ENCODE measurements at places on chromosomes 5 and 9. TPM values are rescaled to one million over a fixed set of nuclear protein-coding genes. Genes with fewer than 3 reads are reported as not detected.

DNA sequence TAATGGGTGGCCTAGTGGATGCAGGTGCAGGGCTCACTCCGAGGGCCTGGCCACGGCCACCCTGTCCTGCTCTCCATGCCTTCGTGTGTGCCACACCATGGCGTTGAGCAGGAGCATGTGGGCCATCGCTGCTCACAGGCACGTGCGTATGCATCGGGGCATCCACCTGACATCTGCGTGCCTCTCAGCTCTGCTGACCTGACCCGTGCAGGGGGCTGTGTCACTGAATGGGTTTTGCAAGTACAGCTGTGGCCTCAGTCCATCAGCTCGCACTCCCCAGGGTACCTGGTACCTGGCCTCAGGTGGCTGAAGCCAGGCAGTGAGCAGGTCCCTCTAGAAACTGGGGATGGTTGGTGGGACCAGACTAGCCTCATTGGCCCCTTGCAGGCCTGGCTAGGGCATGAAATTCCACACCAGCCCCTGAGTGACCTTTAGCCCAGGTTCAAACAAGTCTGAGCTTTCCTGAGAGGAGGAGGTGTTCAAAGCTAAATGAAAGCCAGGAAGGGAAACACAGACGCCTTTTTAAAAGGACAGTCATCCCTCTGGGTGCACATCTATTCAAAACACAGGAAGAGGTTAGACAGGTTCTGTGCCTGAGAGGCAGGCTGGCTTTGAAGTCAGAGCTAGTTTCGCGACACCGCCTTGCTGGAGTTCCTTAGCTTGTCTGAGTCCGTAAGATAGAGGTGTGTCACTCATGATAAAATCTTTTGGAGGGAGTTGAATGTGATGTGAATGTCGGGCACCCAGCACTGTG lies 74.0 kb downstream of the MACROH2A1 start:
- no peak for DNase-seq

DNA sequence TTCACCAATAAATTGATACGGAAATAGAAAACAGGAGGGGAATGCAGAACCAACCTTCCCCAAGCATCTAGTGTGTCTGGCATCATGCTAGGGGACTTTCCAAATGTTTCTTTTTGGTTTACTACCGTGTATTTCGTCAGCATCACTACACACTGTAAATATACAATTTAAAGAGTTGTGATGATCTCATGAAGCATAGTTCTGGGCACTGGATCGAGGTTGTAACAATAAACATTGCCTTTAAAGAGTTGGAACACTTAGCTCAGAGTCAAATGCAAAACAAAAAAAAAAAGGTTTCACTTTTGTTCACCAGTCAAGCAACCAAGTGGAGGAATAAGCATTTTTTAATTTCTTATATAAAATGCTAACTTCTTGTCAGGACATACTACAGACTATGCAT lies 2.9 kb upstream of the SCAI start:
- no peak for DNase-seq

- DNase-seq: no peak
These were observed 107.4 kb downstream of the LHFPL2 start for GRCh38 chr5:78541086-78541654.

DNA sequence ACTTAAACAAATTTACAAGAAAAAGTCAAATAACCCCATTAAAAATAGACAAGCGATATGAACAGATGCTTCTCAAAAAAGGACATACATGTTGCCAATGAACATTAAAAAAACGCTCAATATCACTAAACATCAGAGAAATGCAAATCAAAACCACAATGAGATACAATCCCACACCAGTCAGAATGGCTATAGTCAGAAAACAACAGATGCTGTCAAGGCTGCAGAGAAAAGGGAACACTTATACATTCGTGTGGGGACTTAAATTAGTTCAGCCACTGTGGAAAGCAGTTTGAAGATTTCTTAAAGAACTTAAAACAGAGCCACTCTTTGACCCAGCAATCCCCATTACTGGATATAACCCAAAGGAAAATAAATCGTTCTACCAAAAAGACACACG lies 10.8 kb downstream of the OR13F1 start:
- no peak for DNase-seq

DNA sequence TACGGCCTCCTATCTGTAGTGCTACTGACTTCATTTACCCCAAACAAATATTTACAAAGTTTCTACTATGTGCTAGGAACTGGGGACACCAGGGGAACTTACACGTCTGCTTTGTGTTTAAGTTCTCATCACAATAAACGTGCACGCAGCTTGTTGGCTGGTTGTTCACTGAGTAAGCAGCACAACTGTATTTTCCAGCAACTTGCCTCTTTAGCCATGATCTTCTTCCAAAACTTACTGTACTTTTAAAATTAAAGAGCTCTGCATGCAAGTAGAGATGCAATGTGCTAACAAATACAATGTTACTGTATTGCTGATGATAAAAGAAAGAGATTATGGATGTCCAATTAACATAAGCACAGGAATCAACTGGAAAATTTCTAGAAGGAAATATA lies 62.8 kb downstream of the RAPGEF1 start:
- DNase-seq: no peak

DNA sequence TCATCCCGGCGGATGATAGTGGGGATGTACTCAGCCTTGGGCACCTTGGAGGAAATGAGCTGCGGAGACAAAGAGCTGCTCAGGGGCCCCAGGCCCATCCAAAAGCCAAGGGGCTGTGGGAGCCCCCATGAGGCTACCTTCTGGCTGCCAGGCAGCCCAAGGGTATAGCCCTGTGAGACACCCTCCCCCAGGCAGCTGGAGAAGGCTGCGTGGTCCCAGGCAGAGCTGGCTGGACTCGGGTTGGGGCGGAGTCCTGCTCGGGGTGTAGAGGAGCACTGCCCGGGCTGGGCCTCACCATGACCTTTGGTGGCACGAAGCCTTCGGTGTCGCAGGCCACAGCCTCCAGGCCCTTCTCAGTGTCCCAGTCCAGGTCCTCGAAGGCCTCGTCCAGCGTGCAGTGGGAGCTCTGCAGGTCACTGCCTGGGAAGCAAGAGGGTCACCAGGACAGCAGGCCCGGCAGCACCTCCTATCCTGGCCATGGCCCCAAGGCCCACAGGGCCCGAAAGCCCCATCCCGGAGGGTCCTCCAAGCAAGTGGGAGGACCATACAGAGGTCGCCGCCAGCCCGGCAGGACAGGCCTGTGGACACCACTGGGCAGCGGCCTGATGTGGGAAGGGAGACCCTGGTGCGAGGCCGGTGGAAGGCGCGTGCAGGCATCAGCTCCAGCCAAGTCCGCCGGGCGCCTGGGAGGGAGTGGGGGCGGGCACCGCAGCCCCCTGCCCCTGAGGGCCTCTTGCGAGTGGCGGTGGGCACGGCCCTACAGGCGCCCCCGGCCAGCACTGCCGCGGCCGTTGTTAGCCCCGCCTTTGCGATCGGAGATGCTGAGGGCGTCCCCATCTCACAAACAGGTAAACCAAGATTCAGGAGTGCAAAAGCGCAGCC lies 6.1 kb downstream of the NSMF start:
- DNase-seq: no peak

DNA sequence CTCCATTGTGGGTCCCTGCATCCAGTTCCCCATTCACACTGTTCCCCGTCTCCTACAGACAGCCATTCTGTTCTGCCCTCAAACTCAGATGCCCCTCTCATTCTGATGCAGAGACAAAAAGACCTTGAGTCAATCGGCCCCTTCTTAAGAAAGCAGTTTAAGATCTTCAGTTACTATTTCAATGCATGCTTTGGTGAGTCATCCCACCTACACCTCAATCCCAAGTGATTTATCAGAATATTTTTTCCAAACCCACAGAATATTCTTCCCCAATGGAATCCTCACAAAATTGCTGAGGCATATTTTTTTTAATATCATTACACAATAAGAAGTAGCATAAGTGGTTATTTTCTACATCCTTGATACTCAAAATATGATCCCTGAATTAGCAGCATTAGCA lies 92.4 kb upstream of the SLC1A1 start:
- DNase-seq: no peak

DNA sequence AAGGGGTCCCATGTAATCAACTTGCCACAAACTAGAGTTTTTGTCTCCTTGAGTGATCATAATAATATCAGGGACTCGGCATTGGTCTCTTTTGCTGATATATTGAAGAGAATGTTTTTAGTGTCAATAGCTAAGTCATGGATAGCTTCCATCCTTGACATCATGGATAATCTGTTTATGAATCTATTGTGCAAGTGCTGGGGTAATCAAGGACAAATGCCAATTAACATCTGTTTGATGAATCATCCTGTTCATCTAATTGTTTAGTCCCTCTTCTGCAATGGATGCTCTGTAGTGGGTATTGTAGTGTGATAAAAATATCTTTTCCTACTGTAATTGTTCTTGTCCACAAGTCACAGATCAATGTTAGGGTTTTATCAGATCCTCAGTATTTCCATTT lies 607.5 kb upstream of the SEMA6A start:
- no peak for DNase-seq

The HTR1A gene
- polyA plus RNA-seq: not detected

DNA sequence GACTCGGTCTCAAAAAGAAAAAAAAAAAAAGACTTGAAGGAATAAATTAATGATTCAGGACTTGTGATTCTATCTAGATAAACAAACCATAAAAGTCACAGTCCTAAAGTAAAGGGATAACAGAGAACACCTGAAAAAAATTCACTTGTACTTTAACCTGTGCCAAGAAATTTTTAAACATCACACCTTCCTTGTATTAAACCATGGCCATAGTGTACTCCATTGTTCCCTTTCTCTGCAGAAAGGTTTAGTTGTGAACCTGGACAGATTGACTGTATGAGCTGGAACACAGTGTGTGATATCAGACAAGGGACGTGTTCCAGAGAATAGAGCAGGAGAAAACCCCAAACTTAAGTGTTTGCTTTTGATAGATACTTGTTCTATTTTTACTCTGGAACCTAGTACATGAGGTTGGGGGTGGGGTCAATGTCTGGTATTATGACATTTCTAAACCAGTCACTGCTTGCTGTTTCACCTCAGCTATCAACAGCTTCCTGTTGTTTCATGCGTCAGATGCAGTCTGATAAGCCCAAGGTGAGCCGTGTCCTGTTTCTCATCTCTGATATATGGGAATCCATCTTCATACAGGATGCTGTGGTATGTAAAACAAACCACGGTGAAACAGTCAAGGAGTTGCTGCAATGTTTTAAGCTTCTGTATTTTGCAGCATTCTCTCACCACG lies 62.5 kb upstream of the ITGA1 start:
- DNase-seq: no peak

DNA sequence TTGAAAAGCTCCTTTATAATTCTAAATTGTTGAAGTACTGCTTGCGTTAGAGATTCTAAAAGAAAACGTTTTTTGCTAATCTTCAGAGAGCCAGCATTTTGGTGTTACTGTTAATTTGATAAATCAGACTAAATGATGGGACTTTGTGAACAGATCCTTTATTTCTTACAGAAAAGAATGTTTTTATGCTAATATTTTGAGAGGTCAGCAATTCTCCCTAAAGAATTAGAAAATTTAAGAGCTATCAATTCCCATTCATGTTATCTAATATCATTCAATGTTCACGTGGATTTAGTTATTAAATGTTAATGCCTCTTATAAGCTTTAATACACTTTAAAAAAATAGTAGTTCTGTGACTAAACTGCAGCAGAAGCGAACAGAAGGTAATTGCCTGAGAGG lies 2.4 kb downstream of the AGGF1 start:
- no peak for DNase-seq

- no peak for DNase-seq
These were observed 8.3 kb upstream of the CXXC5 start for GRCh38 chr5:139639619-139640380.

GRCh38 chr5:59433174-59433573 lies 460.4 kb downstream of the PDE4D start:
- no peak for DNase-seq

- DNase-seq: peak; percentile 23
These were observed 57.3 kb upstream of the C6 start for GRCh38 chr5:41270423-41271251.
